Effector memory CD4-positive, alpha-beta T cell (primary cell): ENCODE measurements at places on chromosomes 3 and 15.
A peak's percentile ranks its signal among the peaks of the same experiment; 100 is the strongest.

GRCh38 chr15:92707880-92708551 lies 52.4 kb upstream of the FAM174B start:
- H3K27me3 ChIP-seq = no peaks in the 10 kb centered on the region
- H3K27ac ChIP-seq = no peak overlapping the region
- no peaks in the 10 kb centered on the region for H3K36me3 ChIP-seq
- no peak for DNase-seq

- H3K27ac ChIP-seq = no peak overlapping the region
- H3K4me1 ChIP-seq = no peaks in the 10 kb centered on the region
- DNase-seq = no peak
- no peaks in the 10 kb centered on the region for H3K36me3 ChIP-seq
- H3K27me3 ChIP-seq = no peaks in the 10 kb centered on the region
- H3K4me3 ChIP-seq = peak overlapping the region; percentile 68
These were observed 109.9 kb upstream of the GAP43 start for GRCh38 chr3:115513416-115513800.

DNA sequence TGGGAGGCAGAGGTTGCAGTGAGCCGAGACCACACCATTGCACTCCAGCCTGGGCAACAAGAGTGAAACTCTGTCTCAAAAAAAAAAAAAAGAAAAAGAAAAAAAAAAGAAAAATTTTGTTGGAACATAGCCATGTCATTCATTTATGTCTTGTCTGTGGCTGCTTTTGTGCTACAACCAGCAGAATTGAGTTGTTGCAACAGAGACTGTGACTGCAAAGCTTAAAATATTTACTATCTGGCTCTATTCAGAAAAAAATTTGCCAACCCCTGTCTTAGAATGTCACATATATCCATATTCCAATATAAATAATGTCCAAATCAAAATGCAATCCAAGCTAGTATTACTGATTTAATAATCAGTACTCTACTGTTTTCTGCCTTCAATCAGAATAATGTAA lies 25.1 kb downstream of the CD80 start:
- no peaks in the 10 kb centered on the region for H3K27me3 ChIP-seq
- H3K27ac ChIP-seq = no peak overlapping the region
- H3K36me3 ChIP-seq = no peaks in the 10 kb centered on the region
- no peak overlapping the region for H3K4me3 ChIP-seq

GRCh38 chr3:197186887-197187588 lies 111.4 kb downstream of the DLG1 start:
- H3K36me3 ChIP-seq = no peaks in the 10 kb centered on the region
- no peak overlapping the region for H3K27ac ChIP-seq
- H3K27me3 ChIP-seq = no peaks in the 10 kb centered on the region
- H3K4me3 ChIP-seq = no peak overlapping the region
- DNase-seq = peak; percentile 4

DNA sequence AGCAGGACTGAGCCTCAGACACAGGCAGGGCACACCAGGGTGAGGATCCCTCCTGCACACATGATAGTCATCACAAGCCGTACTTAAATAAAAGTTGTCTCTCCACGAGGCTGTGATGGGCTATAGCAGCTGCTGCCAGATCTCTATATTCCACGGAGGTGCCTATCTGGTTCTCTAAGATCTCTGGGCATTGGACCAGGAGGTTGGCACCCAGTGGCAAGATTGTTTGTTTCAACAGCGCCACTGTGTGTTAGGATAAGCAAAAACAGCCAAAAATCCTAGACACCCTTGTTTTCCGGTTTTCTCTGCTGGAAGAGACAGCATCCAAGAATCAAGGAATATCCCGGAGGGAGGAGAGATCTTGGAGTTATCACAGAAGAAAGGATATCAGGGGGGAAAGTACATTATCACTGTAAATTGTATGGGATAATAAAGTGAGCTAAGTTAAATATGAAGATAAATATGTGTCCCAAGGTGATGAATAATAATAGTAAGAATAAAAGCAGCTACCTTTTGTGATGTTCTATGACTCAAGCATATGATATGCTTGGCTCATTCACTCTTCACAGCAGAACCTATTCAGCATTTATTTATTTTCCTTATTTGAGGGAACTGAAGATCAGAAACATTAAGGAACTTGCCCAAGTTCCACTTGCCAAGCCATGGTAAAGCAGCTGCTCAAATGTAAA lies 90.6 kb upstream of the AKAP13 start:
- H3K4me1 ChIP-seq = no peaks in the 10 kb centered on the region
- no peak overlapping the region for H3K4me3 ChIP-seq
- no peaks in the 10 kb centered on the region for H3K27me3 ChIP-seq
- H3K27ac ChIP-seq = no peak overlapping the region

- H3K27me3 ChIP-seq = no peaks in the 10 kb centered on the region
- peaks cover 2% of the 10 kb centered on the region for H3K4me1 ChIP-seq
- no peaks in the 10 kb centered on the region for H3K36me3 ChIP-seq
These were observed 7.4 kb upstream of the TBC1D5 start for GRCh38 chr3:17749705-17750293.

GRCh38 chr15:73593304-73594074 lies 39.7 kb downstream of the NPTN start:
- no peak for DNase-seq
- no peaks in the 10 kb centered on the region for H3K27me3 ChIP-seq
- no peaks in the 10 kb centered on the region for H3K4me1 ChIP-seq
- no peaks in the 10 kb centered on the region for H3K36me3 ChIP-seq

DNA sequence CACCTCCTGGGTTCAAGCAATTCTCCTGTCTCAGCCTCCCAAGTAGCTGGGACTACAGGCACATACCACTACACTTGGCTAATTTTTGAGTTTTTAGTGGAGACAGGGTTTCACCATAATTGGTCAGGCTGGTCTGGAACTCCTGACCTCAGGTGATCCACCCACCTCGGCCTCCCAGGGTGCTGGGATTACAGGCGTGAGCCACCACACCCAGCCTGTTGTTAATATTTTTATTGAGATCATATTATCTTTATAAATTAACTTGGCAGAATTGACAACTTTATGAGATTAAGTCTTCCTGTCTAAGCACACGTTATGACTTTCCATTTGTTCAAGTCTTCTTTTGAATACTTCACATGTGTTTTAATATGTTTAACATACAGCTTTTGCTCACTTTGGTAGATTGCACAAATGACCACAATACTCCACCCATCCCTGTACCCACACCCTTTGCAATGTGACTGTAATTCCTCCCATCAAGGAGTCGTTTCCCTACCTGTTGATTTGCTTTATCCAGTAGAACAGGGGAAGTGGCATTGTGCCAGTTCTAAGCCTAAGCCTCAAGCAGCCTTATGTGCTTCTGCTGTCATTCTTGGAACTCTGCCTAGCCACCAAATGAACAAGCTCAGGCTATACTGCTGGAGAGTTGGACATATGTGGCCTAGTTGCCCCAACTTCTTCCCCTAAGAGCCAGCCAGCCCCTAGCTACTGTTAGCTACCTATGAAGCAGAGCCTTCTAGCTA lies 8.2 kb downstream of the XYLB start:
- no peaks in the 10 kb centered on the region for H3K4me1 ChIP-seq
- no peak overlapping the region for H3K4me3 ChIP-seq
- no peaks in the 10 kb centered on the region for H3K27me3 ChIP-seq
- H3K36me3 ChIP-seq = no peaks in the 10 kb centered on the region
- no peak overlapping the region for H3K27ac ChIP-seq

- no peaks in the 10 kb centered on the region for H3K4me1 ChIP-seq
- H3K27me3 ChIP-seq = no peaks in the 10 kb centered on the region
- no peak overlapping the region for H3K4me3 ChIP-seq
These were observed 28.6 kb upstream of the TLE3 start for GRCh38 chr15:70126362-70126761.

DNA sequence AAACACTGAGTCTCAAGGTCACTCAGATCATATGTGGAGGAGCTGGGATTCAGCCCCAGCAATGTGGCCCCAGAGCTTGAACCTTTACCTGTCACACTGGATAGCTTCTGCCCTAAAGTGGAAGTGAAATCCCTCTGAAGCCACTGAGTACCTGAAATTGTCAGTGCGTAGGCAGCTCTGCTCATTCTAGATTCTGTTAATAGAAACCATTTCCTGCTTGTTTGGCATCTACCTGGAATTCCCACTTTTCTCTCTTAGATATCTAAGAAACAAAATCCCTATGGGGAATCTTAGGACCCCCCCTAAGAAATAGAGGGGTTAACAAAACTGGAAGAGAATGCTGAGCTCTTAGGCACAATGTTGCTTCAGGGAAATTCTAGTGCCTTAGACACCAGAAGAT lies 29.8 kb downstream of the FBXL22 start:
- no peak overlapping the region for H3K4me3 ChIP-seq
- no peaks in the 10 kb centered on the region for H3K4me1 ChIP-seq
- H3K27me3 ChIP-seq = no peaks in the 10 kb centered on the region

- peaks cover 19% of the 10 kb centered on the region for H3K4me1 ChIP-seq
- H3K27me3 ChIP-seq = no peaks in the 10 kb centered on the region
- H3K4me3 ChIP-seq = peak overlapping the region; percentile 73
These were observed 1.1 kb downstream of the NPTN start for GRCh38 chr15:73631915-73632669.

- no peaks in the 10 kb centered on the region for H3K4me1 ChIP-seq
- H3K4me3 ChIP-seq = no peak overlapping the region
- H3K27me3 ChIP-seq = no peaks in the 10 kb centered on the region
- DNase-seq = no peak
These were observed 74.7 kb upstream of the C3orf80 start for GRCh38 chr3:160150525-160150924.

DNA sequence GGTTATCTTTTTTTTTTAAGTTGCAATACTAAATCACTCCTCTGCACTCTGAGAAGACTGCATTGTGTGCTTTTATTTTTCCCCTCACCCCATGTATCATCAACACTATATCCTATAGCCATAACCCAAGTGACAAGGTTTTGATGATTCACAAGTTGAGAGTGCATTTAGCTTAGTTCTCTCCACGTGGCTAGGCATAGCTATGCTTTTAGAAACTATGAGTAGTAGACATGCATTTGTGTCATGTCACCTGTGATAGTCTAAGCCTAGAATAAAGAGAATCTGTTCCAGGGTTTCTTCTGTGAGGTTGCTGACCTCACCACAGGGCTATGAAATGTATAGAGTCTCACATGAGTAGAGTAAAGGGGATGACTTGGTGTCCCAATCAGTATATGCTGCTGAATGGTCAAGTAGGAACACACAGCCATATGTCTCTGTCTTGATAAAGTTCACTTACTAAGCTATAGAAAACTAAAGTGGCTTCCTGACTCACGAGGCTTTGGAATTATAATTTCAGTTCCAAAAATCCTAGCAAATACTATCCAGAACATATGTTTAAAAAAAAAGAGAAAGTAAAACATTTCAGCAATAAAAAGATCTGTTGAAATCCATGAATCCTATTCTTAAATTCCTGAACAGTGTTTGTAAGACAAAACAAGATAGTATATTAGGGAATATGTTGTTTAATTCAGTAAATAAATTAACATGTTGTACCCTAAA lies 206.3 kb downstream of the LSAMP start:
- no peak overlapping the region for H3K4me3 ChIP-seq
- H3K4me1 ChIP-seq = no peaks in the 10 kb centered on the region
- DNase-seq = no peak
- no peak overlapping the region for H3K27ac ChIP-seq

DNA sequence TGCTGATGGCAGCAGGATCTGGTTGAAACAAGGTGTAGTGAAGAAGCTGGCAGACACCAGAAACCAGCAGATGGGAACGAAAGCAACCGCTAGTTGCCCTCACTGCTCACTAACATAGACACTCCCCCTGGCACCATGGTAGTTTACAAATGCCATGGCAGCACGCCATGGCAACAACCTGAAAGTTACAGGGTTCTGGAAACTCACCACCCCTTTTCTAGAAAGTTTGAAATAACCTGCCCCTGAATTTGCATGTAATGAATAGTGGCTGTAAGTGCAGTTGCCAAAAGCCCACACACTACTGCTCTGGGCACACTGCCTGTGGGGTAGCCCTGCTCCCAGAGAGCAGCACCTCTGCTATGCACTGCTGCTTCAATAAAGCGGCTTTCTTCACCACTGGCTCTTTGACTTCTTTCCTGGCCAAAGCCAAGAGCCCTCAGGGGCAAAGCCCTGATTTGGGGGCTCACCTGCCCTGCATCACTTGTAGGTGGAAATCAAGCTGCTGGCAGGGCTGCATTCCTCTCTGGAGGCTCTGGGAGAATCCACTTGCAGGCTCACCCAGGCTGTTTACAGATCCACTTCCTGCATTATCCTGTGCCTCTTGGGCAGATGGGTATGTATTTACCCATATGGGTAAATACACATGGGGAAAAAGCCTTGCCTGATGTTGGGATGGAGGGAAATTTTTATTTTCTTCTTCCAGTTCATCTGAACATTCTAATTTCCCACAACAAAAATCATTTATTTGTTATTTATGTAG lies 2.0 kb upstream of the GP9 start:
- no peak overlapping the region for H3K27ac ChIP-seq
- no peak for DNase-seq
- H3K4me1 ChIP-seq = peaks cover 5% of the 10 kb centered on the region
- H3K36me3 ChIP-seq = no peaks in the 10 kb centered on the region
- H3K4me3 ChIP-seq = no peak overlapping the region

DNA sequence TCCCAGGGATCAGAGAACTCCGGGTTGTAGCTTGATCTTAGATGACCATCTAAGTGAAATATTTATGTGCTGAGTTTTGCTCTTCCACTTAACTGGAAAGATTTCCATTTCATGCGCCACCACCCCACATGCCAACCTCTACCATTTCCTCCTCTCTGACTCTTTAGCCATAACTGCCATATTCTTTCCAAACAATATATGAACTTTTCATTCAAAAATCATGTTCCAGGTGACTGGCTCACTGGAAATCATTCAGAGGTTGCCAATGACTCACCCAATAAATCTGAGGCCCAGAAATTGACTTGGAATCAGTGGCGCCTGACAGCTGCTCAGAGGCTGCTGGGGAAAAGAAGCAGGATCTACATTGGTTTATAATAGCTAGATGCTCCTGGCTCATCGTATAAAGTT lies 31.6 kb upstream of the FAM174B start:
- no peaks in the 10 kb centered on the region for H3K27me3 ChIP-seq
- no peak overlapping the region for H3K27ac ChIP-seq
- H3K4me1 ChIP-seq = no peaks in the 10 kb centered on the region
- H3K4me3 ChIP-seq = no peak overlapping the region

DNA sequence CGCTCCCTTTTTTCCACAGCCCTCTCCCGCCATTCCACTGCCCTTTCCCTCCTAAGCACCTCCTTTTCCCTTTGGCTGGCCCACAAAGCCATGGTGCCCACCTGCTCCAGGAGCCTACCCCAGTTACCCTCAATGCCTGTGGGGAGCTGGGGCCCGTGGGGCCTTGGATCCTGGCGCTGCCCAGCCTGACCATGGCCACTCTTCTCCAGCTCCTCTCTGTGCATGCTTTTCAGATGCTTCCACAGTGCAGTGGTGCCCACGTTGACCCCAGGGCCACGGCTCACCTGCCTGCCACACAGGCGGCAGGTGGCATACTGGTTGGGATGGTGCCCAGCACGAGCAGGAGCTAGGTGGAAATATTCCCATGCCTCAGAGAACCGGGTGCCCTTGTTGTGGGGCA lies 1.5 kb downstream of the ZBED2 start:
- no peak for DNase-seq
- no peak overlapping the region for H3K4me3 ChIP-seq
- H3K27ac ChIP-seq = no peak overlapping the region
- peaks cover 5% of the 10 kb centered on the region for H3K4me1 ChIP-seq
- H3K27me3 ChIP-seq = no peaks in the 10 kb centered on the region
